Left colon (tissue), 2 donors: ENCODE measurements at places on chromosomes 12 and 14.

GRCh38 chr12:70443062-70443673 is 77.1 kb downstream of the KCNMB4 start:
- DNase-seq, result no peak

DNA sequence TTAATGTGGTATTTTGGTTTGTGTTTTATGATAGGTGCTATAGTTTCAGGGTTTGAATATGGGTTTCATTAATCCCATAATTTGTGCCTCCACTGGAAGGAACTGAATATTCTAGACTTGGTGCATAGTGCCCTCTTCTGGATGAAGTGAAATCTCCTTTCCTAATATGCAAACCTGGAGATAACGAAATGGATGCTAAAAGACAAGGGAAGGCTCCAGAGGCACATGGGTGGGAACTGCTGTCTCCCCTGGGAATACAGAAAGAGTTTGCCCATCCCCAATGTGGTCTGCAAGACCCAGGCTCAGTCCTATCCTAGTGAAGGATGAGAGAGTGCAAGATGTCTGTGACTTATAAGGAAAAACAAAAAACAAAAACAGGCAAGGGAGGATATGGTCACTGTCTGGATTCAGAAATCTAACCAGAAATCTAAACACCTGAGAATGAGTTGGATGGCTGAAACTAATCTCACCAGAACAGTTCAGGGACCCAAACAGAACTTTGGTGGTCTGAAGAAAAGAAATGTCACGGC is 142.3 kb upstream of the TMPO start:
- DNase-seq, result no peak

GRCh38 chr12:122449317-122449716 is 26.8 kb upstream of the CLIP1 start:
- DNase-seq, result no peak

DNA sequence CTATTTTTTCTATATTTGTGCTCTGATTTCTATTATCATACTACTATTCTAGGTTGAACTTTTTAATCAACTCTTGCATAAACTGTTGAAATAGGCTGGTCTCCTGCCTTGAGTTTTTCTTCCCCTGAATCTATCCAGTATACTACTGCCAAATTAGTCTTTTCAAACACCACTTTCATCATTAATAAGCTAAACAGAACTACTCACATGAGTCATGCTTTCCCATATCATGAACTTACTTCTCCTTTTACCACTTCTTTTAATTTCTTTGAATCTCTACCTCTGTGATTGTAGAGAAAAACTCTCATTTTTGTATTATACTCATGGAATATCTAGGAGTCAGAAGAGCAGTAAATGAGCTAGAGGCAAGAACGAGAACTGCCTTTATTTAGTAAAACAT is 340.3 kb upstream of the PDE3A start:
- DNase-seq, result no peak

GRCh38 chr12:121580959-121581685 is at the start of gene KDM2B:
TSS of gene KDM2B (minus strand) at chr12:121581023. CDS start at chr12:121580911, 112 bp downstream.
- DNase-seq, result peak; percentile 24

DNA sequence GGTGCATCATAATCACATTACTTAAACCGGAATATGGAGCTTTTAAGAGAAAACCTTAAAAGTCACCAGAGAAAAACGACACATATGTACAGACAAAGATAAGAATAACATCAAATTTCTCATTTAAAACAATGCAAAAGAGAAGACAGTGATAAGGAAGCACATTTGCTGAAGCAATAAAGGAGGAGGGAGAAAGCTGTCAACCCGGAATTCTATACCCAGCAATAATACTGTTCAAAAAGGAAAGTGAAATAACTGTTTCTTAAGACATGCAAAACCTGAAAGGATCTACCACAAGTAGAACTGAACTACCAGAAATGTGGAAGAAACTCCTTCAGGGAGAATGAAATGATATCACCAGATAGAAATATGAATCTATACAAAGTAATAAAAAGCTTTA is 15.4 kb downstream of the SLC6A13 start:
- no peak for DNase-seq

GRCh38 chr14:86912709-86913108 is 1080.3 kb downstream of the GALC start:
- no peak for DNase-seq

- DNase-seq, result peak; percentile 81
These were observed 845 bp upstream of the RARG start for GRCh38 chr12:53232646-53233461.

DNA sequence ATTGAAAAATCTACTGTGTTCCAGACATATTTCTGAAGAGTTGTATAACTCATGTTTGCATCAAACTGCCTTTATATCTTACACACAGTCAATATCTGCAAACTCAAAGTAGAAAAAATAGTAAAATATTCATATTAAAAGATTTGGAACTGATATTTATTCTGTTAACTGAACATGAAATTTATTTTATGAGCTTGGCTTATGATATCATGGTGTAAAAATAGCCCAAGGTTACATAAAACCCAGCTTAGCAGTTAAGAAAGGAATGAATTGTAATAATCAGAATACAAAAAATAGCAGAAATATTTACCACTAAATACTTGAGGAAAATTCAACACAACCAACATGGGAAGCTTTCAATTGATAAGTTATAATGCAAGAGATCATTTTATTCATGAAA is 367.9 kb downstream of the FLRT2 start:
- DNase-seq, result no peak

GRCh38 chr14:70045844-70046535 is 142.8 kb downstream of the SLC8A3 start:
- DNase-seq, result peak; percentile 71

DNA sequence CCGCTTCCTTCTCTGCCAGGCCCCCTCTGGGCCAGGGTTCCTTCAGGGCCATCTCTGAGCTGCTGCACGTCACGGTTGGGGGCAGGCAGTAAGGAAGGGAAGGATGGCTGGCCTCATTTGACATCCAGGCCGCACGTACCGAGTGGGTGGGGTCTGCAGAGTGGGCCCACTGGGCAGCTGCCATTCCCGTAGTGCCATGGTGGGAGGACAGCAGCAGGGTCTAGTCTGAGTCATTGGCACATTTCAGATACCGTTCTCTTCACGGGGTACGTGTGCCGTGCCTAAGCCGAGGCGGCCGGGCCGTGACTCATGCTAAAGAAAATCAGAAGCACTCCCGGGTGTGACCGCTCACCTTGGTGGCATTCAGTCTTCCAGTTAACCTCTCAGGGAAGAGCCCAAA is 43.9 kb downstream of the IL31 start:
- DNase-seq, result no peak

GRCh38 chr14:58724702-58725101 is 86.9 kb downstream of the DACT1 start:
- DNase-seq, result no peak

DNA sequence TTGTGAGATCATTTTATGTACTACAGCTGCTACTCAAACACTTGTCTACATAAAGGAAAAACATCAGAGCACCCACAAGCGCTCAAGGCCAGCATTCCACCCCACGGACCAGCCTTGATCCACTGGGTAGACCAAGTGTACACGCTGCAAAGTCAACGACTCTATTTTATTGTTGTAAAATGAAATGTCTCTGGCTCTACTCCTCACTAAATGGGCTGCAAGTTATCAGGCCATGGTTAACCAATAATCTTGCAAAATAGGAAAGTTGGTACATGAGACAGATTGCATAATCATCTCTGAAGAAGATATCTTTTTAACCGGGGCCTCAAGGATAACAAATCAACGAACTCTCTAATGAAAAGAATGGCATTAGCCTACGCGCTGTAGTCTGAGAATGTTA is 69.9 kb upstream of the FOXN3 start:
- DNase-seq, result no peak

GRCh38 chr14:64708148-64709004 is 4.2 kb downstream of the PLEKHG3 start:
- no peak for DNase-seq

DNA sequence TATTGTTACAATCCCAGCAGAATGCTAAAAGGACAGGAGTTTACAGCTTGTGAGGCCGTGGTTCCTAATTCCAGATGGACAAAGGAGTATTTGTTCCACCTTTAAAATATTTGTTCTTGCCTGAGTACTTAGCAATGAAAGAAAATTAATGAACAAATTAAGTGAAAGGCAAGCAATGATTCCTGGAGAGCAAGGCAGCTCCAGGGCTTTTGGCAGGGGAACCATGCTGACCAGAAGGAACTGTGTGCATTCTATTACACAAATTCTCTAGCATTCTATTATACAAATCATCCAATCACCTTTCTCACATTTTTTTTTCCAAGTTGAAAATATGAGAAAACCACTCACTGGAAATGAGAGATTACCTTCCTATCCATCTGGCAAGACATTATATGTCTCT is 1.8 kb upstream of the BMAL2 start:
- no peak for DNase-seq

- DNase-seq, result no peak
These were observed 21.5 kb upstream of the SOCS2 start for GRCh38 chr12:93550748-93551611.

DNA sequence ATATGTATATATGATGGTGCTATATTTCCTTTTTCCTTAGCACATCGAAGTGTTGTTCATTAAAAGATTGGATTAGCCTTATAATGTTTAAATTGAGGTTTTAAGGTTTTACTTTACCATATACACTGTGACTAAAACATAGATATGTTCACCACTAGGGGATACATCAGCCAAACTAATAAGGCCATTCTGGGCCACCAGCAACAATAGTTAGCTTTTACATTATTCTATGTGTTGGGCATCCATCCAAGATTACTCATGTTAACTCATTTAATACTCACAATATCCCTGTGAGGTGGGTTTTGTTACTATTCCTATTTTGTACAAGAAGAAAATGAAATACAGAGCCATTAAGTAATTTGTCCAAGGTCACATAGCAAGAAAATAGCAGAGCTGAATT is 202.6 kb upstream of the AVPR1A start:
- no peak for DNase-seq

GRCh38 chr14:100778951-100779690 is 46.8 kb upstream of the MEG3 start:
- DNase-seq, result peak; percentile 4

GRCh38 chr14:36477266-36477665 is 42.8 kb downstream of the NKX2-1 start:
- DNase-seq, result no peak

DNA sequence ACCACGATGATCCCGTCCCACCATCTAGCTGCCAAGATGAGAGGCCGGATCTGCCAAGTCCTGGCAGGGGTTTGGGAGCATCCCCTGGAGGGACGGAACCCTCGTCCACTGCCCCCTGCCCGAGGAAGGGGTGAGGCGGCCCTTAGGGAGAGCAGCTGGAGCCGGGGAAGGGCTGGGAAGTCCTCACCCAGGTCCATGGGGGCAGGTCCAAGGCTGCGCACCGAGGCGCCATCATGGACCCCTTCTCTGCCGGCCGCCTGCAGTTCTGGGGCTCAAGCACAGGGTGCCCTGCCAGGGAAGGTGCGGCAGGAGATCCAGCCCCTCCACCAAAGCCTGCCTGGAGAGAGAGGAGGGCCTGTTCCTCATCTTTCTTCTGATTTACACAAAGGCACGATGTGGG is 17.6 kb upstream of the FBRSL1 start:
- DNase-seq, result no peak

DNA sequence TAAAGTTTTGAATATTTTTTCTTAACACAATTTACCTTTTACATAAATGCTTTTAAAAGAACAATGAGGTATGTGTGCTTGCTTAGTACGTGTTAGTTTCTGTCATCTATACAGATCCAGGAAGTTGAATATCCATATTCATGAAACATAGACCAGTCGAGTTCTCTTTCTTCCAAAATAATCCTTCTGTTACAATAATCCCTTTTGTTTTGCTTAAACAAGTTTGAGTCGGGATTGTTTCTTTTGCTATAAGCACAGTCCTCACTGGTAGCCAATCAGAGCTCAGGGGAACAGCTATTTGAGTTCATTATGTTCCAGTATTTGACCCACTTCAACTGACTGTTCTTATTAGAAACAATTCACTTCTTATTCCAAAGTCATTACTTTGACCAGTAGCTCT is 214.7 kb upstream of the FLRT2 start:
- DNase-seq, result no peak

GRCh38 chr12:114876968-114877680 is 193.1 kb upstream of the TBX3 start:
- no peak for DNase-seq

DNA sequence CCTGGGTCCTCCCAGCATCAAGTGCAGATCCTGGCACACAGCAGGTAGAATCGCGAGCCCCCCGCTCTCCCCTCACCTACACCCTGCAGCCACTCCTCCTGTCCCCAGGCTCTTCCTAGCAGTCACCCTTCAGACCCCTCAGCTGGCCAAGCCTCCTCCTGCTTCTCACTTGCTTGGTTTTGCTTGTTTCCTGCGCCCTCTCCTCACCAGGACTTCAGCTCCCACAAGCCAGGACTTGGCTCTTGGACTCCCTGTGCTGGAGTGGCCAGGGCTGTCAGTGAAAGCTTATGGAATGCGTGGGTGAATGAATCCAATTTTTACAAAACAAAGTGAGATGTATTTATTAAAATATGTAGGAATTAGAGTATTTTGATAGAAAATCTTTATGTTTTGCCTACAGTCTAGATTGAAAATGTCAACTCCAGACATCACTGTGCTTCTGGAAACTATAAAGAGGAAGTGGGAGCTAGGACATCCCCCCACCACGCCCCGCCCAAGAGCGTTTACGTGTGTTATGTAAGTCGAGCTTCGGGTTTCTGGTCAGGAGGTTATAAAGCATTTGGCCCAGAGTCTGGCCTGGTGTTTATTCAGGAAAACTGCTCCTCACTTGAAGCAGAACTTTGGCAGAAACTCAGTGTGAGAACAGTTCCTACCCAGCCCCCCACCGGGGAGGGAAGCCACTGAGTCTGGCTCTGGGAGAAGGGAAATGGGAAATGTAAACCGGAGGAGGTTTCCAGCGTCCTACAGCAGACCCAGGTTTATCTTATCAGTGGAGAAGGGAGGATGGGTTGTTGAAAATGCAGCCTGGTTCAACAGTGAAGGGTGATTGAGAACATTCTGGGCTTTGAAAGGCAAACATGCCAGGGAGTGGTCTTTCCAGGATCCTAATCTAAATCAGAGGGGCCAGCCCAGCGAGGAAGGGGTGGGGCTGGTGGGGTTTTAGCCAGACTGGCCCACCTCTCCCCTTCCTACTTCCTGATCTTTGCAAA is 8.8 kb downstream of the ALDH2 start:
- peak; percentile 94 for DNase-seq

DNA sequence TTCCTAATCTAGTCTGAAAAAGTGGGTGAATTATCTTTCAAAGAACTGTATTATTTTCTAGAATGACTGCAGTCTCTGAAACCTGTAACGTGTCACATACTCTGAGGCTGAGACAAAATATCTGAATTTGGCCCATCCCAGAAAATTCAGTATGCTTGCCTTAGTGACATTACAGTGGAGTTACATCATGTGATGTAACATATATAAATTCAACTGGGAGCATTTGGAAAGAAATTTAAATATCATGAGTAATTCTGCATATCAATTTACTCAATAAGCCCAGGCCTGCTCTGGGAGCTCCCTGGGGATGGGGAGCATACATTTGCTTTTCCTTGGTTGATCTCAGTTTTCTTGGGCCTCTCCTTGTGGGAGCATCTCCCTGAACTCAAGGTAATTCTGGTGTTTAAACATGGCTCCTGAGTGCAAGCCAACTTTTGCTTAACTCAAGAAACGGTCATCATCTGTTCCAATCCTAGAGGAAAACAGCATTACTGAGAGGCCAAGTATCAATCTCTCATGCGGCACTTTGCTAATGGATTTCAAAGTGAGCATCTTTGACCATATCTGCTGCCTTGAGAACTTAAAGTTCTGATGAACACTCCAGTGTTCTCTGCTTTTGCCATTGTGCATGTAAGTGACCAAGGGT is 54.4 kb downstream of the AKAP6 start:
- DNase-seq, result no peak

- no peak for DNase-seq
These were observed 11.3 kb upstream of the USP15 start for GRCh38 chr12:62248873-62249272.
